HT-29 (cell line): ENCODE measurements at places on chromosomes 12 and 14. TPM values are rescaled to one million over a fixed set of nuclear protein-coding genes. Genes with fewer than 3 reads are reported as not detected.

Gene IPO4
- total RNA-seq, result 110 and 182 TPM in 2 replicates

- no peak for DNase-seq
Observed at GRCh38 chr14:103480595-103480994, 42.0 kb downstream of the CKB start.

DNA sequence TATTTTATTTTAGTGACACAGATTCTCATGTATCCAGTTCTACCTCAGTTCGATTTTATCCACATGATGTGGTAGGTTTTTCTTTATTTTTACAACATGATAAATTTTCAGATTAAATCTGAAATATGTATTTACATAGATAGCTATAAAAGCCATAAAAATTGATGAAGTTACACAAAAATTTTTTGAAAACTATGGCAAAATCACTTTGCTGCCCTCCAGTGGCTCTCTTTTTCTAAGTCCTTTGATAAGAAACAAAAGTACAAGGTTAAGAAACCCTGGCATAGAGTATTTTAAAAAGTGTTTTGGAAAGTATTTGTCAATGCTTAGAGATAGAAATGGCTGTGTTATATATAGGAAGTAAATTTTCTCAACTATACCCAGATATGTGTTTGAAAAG, 104.2 kb downstream of the PCNX1 start:
- DNase-seq, result no peak

DNA sequence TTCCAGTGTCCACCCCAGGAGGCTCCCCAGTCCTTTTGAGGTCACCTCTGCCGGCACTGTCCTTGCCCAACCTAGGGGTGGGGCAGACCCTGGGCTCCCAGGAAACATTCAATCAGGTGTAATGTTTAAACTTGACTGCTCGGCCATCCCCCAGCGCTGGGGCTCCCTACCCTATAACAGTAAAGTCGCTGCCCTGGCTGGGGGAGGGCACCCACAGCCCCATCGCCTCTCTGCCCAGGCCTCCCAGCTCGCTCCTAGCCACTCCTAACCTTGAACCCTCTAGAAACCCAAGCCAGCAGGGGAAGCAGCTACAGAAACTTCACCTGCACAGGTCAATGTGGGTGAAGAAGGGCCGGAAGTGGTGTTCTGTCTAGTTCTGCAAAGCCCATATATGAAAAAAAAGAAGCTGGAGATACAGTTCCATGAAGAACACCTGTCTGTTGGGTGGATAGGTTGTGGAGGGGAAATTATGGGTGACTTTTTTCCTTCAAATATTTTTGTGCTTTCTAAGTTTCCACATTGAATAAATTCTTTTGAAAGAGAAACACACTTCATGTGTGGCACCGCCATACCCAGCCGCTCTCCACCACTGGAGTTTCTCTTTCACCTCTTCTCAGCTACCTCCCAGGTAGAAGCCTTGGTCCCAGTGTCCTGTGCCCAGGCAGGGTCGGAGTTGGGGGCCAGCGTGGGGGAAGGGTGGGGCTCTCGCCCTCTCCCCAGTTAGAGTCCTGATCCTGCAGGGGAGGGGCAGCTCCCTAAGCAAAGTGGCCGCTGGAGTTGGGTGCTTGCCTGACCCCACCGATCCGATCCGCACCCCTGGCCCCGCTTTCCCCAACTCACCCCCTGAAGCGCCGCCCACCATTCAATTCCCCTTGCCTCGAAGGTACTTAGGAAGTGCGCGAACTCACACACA, 1.1 kb downstream of the CLMN start:
- DNase-seq, result no peak
